ENCODE measurements at places on chromosomes 16 and 17.

DNA sequence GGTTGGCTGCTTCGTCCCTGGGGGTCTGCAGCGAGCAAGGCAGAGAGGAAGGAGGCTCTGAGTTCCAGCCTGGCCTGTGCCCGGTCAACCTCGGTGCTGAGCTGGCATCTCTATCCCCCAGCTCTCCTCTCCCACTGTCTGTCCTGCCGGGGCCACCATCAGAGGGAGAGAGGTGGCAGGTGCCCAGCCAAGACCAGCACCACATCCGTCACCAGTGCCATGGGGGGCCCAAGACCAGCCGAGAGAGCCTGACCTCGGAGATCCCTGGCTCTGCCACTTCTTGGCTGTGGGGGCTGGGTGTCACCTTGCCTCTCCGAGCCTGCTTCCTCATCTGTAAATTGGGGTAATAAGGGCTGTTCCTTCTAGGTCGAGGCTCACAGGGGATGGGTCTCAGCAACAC lies 560 bp upstream of the P2RX1 start:
- no peak for DNase-seq

DNA sequence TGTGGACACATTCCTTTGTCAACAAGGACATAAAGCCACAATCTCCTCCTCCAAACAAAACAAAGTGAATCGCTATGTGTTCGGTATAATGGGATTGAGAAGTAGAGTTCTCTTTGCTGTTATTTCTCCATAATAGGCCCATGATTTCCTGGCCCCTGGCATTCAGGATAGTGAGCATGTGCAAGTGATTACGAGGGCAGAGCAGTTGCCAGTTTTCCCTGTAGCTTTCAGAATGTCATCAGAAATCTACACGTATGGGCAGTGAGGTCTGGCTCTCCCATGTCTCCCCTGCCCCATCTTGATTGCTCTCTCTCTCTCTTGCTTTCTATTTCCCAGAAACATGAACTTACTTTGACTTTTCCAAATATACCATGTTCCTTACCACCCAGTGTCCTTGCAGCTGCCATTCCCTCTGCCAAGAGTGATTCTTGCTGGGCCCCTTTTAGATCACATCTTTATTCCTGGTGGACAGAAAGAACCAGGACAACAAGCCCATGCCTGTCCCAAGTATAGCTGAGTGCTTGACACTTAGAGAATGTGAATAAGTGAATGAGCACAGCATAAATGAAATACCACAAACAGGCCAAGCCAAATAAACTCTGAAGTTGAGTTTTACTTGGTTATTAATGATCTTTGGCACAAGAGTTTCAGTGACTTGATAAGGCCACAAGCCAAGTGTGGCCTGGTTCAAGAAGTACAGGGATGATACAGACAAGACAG lies 273.1 kb downstream of the CDH13 start:
- no peak for DNase-seq

DNA sequence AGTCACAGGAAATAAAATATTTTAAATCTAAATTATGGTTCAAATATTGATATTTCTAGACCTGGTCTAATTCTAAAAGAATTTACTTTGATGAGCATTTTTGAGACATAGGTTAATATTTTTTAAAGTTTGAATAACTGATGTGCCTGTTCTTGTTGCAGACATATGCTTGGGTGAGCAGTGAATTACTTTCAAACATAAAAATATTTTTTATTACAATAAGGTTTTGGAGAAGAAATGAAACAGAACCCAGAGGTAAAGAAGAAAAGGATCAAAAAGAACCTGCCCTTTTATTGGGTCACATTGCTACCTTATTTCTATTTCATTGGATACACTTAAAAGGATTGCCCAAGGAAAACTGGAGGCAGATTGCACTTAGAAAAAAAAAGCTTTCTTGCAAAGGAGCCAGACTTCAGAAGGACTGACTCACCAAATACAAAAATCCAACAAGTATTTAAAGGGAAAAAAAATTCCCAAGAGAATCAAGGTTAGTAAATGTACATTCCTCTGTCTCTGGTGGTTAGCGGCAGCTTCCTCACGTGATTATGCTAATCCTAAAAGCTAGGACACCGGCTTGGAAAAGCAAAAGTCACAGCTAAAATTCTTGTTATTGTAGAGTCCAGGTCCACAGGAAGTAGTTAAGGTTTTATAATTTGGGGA lies 18.5 kb downstream of the ENPP7 start:
- no peak for DNase-seq

DNA sequence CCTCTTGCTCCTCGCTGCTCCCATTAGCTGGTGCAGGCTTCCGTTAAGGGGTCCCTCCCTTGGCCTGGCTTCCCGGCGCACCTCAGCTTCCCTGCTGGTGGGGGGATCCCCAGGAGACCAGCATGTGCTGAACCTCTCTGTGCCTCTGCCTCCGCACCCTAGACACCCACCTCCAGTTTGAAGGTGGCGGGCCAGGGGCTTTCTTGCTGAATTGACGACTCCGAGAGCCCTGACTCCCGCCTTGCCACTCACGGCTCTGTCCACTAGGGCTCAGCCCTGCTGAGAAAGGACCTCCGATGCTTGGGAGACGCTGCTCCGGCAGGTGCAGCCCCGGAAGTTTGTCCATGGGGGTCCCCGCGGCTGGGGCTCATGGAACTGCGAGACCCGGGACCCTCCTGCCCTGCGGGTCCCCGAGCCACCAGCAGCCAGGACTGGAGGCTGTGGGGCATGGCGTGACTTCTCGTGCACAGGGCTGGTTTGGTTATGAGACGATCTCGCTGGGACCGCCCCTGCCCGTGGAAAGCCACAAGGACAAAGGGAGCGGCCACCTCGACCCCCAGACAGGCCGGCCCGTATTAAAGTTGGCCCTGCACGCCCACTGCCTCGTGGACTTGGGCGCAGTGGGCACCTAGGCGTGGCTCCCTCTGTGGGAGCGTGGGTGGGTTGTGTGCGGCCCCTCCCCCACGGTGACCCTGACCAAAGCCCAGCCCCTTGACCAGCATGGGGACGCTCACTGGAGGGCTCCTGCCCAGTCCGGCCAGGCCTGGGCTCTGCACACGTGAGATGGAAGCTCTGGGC lies 8.1 kb downstream of the CHMP6 start:
- DNase-seq: no peak

GRCh38 chr16:77297996-77298395 lies 98.8 kb downstream of the SYCE1L start:
- no peak for DNase-seq

DNA sequence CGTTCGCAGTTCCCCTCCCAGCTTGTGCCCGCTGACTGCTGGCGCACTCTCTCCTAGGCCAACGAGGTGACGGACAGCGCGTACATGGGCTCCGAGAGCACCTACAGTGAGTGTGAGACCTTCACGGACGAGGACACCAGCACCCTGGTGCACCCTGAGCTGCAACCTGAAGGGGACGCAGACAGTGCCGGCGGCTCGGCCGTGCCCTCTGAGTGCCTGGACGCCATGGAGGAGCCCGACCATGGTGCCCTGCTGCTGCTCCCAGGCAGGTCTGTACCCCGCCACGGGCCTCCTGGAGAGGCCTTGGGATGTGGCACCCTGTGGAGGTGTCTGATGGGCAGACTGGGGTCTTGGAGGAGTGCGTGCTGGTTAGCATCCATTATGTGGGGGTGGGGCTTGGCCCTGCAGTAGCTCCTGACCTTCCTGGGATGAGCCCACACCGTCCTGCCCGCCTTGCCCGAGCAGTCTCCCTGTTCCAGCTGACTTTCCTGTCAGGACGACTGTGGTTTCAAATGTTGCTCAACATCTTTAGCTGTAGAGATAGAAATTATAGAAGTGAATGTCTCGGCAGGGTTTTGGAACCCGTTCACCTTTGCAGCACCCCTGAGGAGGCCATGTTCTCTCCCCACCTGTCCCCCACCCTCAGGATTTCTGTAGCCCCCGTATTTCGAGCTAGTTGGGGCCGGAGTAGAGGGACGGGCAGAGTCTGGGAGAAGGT lies 44.9 kb upstream of the CAPN15 start:
- no peak for DNase-seq

DNA sequence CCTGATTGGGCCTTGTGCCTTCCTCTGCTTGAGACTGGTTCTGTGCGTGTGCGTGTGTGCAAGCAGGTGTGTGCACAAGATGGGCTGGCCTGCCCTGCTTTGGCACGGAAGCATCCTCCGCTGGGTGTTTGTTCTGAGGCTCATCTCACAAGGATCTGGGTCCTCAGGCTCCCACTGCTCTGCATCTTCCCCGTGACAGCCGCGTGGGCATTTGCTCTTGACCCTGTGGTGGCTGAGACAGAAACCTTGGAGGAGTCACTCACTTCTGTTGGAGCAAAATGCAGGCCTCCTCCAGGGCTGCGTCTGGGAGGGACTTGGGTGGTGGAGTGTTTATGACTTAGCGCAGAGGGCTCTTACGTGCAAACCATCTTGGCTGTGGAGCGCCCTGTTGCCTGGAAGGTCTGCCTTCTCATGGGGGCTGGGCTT lies 119.2 kb downstream of the RPTOR start:
- DNase-seq: peak; percentile 50

GRCh38 chr17:64491034-64491860 lies 5.6 kb downstream of the POLG2 start:
- DNase-seq: peak; percentile 72

Data from stimulated activated CD8-positive, alpha-beta memory T cell treated with anti-CD3 and anti-CD28 coated beads, Interleukin-4, amount 100 ng/mL, for 48 hours (primary cell).